ENCODE measurements at places on chromosomes 2 and 18.

- no peak for DNase-seq
Measured at GRCh38 chr2:239146011-239146641, 254.7 kb downstream of the HDAC4 start.

GRCh38 chr2:204870053-204870452 lies 324.8 kb downstream of the PARD3B start:
- DNase-seq = no peak

GRCh38 chr2:231800493-231801091 lies 14.3 kb downstream of the COPS7B start:
- DNase-seq = no peak

- DNase-seq = no peak
Measured at GRCh38 chr2:177445200-177445599, 52.6 kb downstream of the AGPS start.

DNA sequence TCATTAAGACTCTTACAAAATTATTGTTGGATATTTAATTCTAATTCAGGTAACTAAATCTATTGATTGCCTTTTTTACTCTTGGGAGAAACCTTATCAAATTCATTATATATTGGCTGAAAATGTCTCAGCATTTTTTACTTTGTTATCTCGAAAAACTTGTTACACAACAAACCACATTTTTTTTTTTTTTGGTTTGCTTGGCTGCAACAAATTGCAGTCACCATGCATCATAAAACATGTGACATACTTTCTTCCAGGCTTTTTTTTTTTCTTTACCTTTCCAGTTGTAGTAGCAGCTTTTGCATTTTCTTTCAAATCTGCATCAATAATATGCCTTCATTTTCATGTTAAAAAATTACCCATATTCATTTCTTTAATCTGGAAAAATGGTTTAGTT lies 186.7 kb downstream of the TDRD15 start:
- DNase-seq = no peak

DNA sequence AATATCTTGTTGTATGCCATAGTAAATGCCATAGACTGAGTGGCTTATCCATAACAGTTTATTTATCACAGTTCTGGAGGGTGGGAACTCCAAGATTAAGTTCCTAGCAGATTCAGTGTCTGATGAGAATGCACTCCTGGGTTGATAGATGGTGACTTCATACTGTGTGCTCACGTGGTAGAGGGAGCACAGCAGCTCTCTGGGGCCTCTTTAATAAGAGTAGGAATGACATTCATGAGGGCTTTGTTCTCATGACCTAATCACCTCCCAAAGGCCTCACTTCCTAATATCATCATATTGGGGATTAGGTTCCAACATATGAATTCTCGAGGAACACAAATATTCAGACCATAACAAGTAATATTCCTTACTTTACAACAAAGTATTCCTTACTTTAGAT lies 98.1 kb upstream of the SH3BP4 start:
- no peak for DNase-seq

- DNase-seq = no peak
Measured at GRCh38 chr2:221254299-221254698, 317.8 kb downstream of the EPHA4 start.

GRCh38 chr2:224038830-224039079 lies 331 bp downstream of the SERPINE2 start:
- no peak for DNase-seq
